ENCODE measurements at places on chromosomes 2 and 18.

GRCh38 chr2:102975996-102976975 is 214.5 kb downstream of the TMEM182 start:
- peak; percentile 5 for DNase-seq

DNA sequence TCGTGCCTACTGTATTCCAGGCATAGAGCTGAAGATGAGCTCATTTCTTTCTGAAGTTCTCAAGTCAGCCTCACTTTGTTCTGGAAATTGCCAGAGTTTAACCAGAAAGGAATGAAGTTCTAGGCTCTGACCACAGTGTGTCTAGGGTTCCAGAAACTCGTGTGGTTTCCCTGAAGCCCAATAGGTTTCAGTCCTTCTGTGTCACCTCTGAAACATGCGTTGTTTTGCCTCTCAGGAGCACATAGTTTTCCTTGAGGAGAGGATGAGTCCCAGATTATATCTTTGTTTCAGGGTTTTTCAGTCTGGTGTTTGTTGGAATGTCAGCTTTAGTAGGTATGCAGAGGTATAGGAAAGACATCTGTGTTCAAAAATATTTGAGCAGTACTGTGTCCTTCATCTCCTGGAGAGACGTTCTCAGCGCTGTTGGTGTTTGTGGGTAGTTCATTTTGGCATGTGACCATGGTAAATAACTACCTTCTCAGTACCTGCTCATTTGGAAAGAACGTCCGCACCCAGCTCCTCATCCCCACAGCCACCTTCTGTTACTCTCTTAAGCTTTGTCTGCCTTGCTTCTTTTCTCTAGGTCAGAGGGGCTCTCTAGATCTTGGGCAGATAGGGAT is 56.6 kb downstream of the RALBP1 start:
- DNase-seq, result no peak

GRCh38 chr2:151823651-151824050 is 4.6 kb downstream of the ARL5A start:
- DNase-seq, result no peak

DNA sequence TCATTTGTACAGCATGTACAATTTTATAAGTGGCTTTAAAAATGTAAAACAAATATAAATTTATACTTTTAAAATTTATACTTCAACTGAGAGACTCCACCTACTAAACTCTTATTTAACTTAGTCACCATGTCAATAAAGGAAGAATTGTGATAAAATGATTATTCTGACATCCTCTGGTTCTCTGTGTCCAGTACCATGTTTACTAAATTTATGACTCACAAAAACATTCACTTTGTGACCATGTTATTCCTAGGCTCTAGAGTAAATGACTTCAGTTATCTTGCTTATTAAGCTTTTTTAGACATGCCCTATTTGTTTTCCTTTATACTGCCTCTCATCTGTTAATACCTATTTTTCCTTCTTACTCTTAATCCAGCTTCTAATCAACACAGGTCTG is 959.6 kb upstream of the SLC39A10 start:
- no peak for DNase-seq

DNA sequence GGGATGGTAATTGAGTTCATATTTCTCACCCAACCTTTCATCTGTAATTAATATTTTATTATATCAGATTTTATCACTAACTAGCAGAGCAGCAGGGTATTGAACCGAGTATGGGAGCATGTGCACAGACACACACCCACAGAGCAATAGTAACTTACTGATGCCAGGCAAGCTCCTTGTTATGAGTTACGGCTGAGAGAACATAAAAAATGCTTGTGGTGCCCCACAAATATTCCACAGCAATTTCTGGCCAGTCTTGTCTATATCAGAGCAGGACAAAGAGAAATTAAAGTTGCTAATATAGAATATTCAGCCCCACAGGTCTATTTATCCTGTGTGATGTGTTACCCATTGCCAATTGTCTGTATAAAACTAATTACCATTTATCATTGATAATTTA is 501.8 kb upstream of the RAB12 start:
- DNase-seq, result no peak

DNA sequence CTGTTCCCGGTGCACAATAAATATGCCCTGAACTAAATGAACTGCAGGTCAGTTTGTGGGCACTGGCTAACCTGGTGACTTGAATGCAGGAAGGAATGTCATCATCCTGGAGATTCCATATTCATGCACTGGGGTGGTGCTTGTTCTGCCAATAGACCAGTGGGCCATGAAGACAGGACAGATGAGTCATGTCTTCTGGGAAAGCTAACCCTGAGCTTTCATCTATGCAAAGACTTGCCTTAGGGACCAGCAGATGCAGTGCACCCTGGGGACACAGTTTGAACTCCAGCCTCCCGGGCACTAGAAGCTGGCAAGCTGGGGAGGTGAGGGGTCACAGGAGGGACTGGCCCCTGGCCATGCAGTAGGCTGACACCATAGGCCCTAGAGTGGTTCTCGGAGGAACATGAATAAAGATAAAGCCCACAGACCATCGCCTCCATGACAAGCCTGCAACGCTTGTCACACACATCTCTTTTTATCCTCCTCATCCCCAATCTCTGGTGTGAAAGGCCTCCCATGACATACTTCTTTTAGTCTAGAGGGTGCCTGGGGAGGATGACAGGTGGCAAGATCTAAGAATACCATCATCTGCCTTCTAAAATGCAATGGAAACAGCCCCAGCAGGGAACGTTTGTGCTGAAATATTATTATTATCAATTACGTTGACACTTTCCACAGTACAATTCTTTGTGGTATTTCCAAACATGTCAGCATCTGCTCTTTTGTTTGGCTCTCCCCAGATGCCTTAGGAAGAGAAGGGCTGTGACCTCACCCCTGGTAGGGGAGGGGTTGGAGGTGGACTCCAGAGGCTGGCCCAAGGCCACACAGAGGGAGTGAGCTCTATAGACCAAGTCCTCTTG is 267.4 kb upstream of the RAB6C start:
- DNase-seq, result peak; percentile 1

GRCh38 chr2:215548714-215549113 is 112.8 kb upstream of the FN1 start:
- no peak for DNase-seq

GRCh38 chr18:63162271-63163014 is 157.1 kb downstream of the BCL2 start:
- peak; percentile 84 for DNase-seq

- peak; percentile 26 for DNase-seq
Observed at GRCh38 chr2:240595381-240596079, 9.0 kb downstream of the CAPN10 start.

- DNase-seq, result peak; percentile 67
Observed at GRCh38 chr2:226115102-226115831, 684.4 kb downstream of the IRS1 start.

DNA sequence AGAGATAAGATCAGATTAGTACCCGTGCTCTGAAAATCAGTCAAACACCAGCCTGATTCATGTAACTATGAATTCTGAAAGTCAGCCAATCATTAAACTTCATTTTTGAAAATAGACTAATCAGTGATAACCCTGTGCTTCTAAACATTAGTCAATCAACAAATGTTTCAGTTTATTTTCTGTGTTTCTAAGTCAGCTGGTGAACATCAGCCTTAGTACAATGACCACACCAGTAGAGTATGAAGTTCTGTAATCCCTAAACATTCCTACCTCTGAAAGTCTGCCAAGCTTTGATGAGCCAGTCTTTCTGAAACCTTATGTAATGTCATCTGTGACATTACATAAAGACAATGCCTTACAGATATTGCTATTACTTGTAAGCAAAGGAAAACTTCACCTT is 807.4 kb upstream of the CRIM1 start:
- no peak for DNase-seq

GRCh38 chr2:44218771-44219170 is 50.1 kb downstream of the PPM1B start:
- no peak for DNase-seq

GRCh38 chr2:207833251-207833751 is 63.6 kb upstream of the FZD5 start:
- DNase-seq, result peak; percentile 46

DNA sequence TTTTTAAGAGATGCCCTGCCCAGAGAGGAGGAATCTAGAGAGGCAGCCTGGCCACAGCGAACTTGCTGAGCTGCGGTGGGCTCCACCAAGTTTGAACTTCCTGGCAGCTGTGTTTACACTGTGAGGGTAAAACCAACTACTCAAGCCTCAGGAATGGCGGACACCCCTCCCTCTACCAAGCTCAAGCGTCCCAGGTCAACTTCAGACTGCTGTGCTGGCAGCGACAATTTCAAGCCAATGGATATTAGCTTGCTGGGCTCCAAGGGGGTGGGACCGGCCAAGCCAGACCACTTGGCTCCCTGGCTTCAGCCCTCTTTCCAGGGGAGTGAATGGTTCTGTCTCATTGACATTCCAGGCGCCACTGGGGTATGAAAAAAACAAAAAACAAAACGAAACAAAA is 289.4 kb downstream of the KCNS3 start:
- no peak for DNase-seq

DNA sequence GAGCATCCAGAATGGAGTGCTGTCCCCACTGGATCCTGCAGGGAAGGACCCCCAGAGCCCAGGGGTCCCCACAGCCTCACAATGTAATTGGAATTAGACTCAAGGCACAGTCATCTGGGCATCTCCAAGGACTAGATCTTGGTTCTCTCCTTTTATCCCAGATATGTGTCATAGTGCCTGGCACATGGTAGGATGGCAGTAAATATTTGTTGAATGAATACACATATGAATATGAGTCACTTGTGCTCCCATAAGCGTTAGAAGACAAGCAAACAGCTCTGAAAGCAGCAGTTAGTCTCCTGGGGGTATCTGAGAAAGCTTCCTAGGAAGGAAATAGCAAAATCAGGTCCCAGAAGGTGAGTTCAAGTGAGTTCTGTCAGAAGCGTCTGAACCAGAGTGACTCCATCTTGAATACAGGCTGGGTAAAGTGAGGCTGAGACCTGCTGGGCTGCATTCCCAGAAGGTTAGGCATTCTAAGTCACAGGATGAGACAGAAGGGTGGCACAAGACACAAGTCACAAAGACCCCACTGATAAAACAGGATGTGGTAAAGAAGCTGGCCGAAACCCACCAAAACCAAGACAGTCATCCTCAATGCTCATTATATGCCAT is 234.1 kb upstream of the ID2 start:
- no peak for DNase-seq

DNA sequence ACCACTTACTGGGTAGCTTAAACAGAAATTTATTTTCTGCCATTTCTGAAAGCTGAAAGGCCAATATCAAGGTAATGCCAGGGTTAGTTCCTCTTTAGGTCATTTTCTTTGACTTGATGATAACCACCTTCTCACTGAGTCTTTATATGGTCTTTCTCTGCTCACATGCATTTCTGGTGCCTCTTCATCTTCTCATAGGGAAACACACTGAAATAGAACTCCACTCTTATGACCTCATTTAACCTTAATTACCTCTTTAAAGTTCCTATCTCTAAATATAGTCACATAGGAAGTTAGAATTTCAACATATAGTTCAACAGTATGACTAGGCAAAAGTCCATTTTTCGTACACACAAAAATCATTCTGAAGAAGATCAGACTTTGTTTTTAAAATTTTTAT is 616.8 kb upstream of the VRK2 start:
- DNase-seq, result peak; percentile 91

DNA sequence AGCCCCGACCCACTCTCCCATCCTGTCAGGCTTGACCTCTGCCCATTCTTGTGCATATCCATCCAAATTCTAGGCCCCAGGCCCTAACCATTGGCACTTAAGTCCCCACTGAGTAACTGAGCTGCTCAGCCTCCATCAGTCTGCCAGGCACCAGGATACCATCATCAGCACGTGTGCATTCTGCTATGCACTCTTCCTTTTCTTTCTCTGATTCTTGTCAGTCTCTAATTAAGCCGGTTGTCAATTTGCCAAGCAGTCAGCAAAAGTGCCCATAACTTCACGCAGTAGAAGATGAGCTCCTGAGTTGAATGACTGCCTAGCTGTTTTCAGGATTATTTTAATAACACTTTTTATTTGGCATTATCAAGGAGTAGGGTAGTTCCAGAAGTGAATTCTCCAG is 107.2 kb downstream of the FEZ2 start:
- DNase-seq, result no peak

GRCh38 chr2:2830576-2830975 is 499.5 kb upstream of the MYT1L start:
- DNase-seq, result no peak

- no peak for DNase-seq
Observed at GRCh38 chr2:42788882-42789281, 3.5 kb downstream of the HAAO start.

DNA sequence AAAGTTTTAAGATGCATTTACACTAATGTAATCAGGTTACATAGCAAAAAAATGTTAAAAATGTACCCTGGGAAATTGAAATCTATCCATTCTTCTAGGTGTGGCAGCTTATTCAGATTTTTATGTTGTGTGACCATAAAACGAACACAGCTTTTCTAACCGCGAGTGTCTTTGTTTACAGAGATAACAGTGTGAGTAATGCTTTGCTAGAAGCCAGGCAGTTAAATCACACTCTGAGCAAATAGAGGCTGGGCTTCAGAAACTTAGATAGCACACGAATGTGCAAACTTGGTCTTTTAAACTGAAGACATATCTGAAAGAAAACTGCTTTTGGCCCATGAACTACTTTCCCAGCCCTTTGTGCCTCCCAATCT is 116.1 kb downstream of the SPTBN1 start:
- peak; percentile 27 for DNase-seq

DNA sequence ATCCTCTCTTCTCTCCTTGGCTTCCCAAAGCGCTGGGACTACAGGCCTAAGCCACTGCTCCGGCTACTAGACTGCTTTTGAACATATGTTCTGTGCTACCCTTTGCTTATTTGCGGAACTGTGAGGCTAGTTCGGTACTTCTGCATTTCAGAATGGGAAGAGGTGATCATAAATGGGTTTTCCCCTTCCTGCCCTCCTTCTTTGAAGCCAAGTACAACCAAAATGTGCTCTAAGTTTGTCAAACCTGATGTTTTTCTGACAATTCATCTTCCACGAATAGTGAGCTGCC is 1.7 kb upstream of the ESCO1 start:
- peak; percentile 79 for DNase-seq

DNA sequence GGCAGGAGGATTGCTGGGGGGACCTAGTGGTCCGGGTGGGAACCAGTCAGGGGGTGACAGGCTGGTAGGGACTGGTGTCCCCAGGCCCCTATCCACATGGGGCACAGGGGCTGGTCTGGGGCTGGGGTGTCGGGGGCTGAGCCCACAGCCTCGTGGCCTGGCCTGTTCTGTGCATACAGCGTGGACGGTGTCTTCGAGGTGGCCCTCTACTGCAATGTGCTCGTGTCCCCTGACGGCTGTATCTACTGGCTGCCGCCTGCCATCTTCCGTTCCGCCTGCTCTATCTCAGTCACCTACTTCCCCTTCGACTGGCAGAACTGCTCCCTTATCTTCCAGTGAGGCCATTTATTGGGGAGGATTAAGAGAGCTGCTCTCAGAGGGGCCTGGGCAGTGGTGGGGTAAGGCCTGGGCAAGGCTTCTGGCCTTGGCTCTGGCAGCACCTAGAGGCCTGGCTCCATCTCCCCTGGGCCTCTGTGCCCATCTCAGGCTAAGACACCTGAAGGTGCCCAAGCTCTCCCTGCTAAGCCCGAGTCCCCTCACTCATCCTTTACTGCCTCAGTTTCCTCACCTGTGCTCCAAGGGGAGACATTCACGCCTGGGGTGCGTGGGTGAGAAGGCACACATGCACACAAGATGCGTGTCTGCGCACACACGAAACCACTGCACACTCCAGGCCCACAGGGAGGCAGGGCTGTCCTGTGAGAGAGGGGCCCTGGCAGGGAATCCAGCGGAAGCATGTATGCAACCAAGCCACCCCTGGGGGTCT is 1.9 kb downstream of the CHRNG start:
- no peak for DNase-seq

Data from inflammatory macrophage treated with lipopolysaccharide for 4 hours (primary cell).